ENCODE measurements at places on chromosomes 5 and 9.

GRCh38 chr5:37717613-37718431 lies 122.0 kb downstream of the GDNF start:
- peak; percentile 82 for DNase-seq

- no peak for DNase-seq
Observed at GRCh38 chr9:137437691-137438590, 3.2 kb downstream of the ENTPD8 start.

GRCh38 chr9:21415493-21416267 lies 6.8 kb downstream of the IFNA8 start:
- DNase-seq, result no peak

GRCh38 chr5:148311484-148311883 lies 739 bp upstream of the SPINK7 start:
- no peak for DNase-seq

- no peak for DNase-seq
Observed at GRCh38 chr9:114304416-114305188, 18.3 kb upstream of the ORM1 start.

DNA sequence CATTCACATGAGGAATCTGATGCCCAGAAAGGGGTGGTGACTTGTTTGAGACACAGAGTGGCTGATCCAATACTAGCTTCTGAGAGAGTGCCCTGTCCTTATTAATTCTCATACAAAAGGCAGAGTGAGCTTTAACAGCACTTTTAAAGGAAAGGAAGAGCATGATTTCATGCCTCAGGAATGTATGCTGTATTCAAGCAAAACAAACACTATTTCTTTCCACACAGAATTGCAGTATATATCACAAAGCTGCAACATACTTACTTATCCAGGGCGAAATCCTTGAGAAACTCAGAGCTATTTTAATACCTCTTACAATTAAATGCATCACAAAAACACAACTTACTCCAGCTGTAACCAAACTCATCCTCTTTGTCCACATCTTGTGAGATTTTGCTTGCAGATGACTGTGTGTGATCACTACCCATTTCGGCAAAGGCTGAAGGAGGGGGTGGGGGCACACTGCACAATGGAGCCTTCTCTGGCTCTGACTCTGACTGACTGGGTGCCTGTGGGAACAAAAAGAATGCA lies 139.8 kb downstream of the MPDZ start:
- DNase-seq, result no peak

DNA sequence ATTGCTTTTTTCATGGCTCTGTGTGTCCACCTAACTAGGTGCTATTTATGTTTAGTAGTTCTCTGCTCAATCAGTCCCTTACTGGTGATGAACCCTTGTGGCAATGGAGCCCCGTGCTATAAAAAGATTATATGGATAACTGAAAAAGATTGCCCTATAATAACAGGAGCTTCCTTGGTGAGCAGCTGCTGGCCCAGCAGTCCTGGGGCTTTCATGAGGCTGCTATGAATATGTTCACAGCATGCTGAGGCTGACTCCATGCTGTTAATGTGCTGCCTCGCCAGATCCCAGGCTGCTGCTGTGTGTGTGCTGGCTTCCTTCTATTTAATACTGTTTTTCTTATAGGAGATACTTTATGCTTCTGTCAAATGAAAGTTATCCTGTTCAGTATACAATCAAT lies 357.5 kb downstream of the TAF11L14 start:
- DNase-seq, result no peak

- no peak for DNase-seq
Observed at GRCh38 chr5:53464722-53465121, 15.7 kb upstream of the FST start.

- DNase-seq, result no peak
Observed at GRCh38 chr5:168477060-168477459, 9.2 kb upstream of the RARS1 start.

DNA sequence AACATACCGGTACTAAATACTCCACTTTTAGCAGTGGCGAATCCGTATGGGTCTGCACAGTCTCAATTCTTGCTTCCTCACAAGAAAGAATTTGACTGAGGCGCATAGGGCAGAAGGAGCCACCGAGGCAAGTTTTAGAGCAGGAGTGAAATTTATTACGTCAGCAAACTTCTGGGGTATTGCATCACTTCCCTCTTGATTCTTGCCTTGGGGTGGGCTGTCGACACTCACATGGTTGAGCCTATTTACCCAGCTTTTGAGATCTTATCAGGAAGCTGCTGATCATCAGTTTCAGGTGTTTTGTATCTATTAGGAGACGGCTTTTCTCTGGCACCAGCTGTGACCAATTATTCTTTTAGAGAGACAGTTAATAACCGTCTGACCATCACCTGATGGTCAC lies 111.5 kb upstream of the CCNH start:
- DNase-seq, result no peak

DNA sequence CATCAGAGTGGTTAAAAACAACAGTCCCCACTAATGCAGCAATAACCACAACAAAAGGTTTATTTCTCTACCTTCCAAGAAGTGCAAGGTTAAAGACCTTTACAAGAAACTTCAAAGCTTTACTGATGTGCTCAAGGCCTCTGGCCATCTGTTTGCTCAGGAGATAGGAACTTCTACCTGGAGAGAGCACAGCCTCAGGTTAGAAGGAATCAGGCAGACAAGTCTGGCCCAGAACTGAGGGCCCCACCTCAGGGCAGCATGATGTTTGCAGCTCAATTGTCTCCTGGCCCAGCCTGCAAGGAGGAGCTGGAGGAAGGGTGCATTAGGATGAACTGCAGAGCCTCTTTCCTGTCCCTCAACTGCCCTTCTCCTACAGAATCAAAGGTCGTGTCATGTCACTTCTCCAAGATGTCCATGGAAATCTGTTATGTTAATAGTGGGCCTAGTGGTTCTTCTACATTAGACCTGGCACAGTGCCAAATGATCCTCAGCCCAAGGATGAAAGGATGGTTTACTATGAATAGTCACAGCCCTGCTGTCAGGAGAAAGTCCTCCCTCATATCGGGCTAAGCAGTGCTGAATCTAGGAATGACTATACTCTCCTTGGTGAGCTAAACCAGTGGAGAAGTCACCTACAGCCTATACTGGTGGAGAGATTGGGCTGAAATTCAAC lies 98.9 kb upstream of the NTRK2 start:
- DNase-seq, result no peak

DNA sequence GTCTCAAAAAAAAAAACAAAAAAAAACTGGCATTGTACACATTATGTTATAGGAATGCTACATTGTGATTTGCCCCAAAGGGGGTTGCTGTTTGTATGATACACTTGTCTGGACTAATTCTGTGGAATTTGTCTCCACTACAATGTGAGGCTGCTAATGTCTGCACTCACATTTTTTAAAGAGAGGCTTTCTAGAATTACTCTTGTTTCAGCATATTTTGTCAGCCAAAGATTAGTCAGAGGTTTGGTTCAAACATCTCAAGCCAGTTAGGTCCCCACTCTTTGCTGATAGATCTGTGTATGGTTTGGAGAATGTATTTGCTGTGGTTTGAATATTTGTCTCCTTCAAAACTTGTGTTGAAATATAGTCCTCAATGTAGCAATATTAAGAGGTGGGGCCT lies 59.3 kb upstream of the ZNF169 start:
- no peak for DNase-seq

DNA sequence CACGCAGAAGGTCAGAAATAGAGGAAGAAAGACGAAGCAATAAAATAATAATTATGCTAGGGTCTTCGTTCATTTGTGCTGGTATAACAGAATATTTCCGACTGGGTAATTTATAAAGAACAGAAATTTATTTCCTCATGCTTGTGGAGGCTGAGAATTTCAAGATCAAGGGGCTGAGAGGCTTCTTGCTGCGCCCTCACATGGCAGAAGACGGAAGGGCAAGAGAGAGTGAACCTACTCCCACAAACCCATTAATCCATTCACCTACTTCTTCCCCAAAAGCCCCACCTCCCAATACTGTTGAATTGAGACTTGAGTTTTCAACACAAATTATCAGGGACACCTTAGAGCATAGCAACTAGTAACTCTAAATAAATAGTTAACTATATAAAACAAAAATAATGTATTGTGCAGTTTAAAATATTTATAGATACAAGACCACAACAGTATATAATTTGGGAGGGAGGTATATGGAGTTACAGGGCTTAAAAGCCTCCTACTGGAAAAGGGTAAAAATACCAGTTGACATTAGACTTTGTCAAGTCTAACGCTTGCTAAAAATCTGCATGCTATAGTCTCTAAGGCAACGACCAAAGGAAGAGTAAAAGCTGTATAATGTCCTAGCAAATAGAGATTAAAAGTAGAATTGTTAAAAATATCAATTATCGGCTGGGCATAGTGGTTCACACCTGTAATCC lies 40.3 kb upstream of the NAA35 start:
- peak; percentile 3 for DNase-seq

DNA sequence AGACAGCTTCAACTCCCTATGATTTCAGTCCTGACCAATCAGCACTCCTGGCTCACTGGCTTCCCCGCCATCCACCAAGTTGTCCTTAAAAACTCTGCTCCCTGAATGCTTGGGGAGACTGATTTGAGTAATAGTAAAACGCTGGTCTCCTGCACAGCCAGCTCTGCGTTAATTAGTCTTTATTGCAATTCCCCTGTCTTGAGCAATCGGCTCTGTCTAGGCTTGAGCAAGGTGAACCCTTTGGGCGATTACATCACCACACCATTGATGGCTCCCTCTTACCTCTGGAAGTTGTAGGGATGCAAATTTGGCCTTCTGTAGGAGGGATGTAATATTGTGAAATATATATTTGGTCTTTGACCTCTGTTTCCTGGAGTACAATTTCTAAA lies 2.9 kb upstream of the SLC23A1 start:
- DNase-seq, result no peak

- DNase-seq, result no peak
Observed at GRCh38 chr9:127676638-127677037, 30.1 kb upstream of the CFAP157 start.

DNA sequence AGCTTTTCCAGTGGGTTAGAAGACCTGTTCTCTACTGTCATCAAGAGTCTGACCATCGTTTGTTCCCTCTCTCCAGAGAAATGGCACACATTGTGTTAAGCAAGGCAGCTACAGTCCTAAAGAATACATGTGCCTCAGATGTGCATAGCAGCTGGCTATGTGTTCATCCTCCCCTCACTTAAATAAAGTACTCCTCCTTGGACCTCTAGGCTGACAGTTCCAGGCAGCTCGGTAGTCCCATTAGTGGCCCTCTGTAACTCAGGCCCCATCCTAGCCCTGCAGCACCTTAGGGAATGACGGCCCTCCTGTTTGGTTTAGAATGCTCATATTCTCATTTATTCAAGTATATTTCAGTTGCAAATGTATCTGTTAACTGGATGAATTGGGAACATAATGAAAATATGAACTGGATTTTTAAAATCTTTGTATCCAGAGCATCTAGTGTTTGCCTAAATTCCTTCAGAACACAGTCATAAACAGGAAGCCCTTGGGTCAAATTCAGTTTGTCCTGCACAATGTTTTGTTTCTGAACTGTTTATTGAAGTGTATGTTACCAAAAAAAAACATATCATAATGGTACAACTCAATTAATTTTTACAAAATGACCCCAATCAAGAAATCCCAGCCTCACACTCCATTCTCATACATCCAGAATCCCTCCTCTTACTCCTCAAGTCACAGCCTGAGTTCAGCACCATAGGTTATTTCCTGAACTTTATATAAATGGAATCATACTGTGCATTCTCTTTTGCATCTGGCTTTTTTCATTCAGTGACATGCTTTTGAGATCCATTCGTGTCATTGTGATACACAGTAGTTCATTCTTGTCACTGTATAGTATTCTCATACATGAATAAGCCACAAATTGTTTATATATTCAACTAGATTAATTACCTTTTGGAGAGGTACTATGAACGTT lies 1.6 kb upstream of the ASPN start:
- DNase-seq, result no peak

- DNase-seq, result no peak
Observed at GRCh38 chr9:129208207-129209032, 30.4 kb upstream of the IER5L start.

DNA sequence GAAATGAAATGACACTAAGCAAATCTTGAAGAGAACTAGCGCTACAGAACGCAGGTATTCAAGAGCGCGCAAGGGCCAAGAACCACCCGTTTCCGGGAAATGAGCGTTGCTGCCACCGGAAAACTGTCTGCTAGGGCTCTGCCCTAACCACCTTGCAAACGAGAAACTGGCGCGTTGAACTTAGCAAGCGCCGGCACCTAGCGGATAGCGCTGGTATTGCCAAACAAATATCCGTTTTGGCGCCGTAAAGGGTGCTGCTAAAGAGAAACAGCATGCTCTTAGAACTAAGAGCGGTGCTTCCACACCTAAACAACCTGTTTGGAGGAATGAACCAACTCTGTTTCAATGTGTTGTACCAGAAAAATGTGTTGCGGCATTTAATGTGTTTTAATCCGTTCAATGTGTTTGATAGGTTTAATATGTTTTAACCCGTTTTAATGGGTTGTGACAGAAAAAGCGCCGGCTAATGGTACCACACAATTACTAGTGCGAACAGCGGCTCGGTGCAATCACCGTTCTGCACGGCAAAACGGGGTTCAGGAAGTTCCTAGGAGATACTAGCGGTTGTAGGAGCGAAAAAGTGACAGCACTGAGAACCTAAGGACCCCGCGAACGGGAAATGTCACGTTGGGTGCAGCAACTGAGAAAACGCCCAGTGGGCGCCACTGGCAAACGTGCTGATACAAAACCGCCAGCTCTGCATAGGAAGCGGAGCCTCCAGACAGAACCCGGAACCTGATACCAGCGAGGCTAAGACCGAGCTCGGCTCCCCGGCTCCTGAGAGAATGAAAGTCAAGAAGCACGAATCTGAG lies at the start of gene ANXA2R:
Gene ANXA2R, minus strand, starts transcription at position 33 of the 812 bp plus-strand sequence. CDS start 273 bp downstream, outside the sequence.
- peak; percentile 97 for DNase-seq

DNA sequence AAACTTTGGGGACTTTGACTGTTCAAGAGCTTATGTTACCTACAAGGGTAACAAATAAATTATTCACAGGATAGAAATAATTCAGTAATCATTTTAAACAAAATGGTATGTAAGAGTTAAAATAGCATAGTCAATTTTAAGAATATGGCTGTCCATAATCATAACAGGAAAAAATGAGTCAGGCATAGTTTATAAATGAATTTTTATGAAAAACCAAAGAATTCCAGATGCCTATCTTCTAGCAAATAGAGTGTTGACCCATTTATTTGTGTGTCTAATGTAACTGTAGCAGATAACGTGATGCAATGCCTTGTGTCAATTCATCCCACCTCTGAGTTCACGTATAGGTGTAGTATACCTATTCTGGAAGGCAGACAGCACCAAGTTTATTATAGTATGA lies 169.7 kb upstream of the CDH9 start:
- no peak for DNase-seq

GRCh38 chr9:19216466-19216865 lies 14.0 kb upstream of the DENND4C start:
- DNase-seq, result no peak

DNA sequence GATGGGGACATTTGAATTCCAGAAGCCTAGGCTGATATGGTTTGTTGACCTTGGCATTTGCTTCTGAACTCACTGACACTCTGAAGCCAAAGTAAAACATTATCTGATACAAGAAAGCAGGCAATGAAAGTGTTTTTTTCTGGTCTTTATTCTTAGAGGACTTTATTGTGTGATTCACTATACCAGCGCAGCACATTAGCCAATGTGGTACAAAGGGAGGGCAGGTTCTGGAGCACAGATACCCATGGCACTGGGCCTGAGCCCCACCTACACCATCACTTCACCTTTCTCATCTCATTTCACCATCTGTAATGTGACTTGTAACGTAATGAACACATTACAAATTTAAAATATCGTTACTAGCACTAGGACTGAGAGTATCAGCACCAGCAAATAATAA lies 89.7 kb upstream of the ZNF366 start:
- DNase-seq, result no peak
